Stimulated activated CD8-positive, alpha-beta memory T cell treated with anti-CD3 and anti-CD28 coated beads, Interleukin-4, amount 100 ng/mL, for 1 hour (primary cell): ENCODE measurements at places on chromosomes 16 and 17.

DNA sequence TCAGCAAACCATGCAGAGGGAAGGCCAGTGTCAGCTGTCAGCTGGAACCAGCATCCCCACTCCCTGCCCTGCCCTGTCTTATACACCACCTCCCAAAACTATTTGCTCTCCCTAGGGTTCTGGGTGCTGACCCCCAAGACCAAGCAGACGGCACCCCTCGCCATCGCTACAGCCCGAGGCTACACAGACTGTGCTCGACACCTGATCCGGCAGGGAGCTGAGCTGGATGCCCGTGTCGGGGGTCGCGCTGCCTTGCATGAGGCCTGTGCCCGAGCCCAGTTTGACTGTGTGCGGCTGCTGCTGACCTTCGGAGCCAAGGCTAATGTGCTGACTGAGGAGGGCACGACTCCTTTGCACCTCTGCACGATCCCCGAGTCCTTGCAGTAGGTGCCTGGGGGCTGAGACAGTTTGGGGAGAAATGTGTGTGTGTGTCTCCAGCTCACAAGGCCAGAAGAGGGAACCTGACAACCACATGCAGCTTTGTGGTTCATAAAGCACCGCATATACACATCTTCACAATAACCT, 1.5 kb downstream of the ASB16 start:
- no peak for DNase-seq

- DNase-seq, result peak; percentile 52
These were observed 393 bp upstream of the PSMB10 start for GRCh38 chr16:67936880-67937605.

DNA sequence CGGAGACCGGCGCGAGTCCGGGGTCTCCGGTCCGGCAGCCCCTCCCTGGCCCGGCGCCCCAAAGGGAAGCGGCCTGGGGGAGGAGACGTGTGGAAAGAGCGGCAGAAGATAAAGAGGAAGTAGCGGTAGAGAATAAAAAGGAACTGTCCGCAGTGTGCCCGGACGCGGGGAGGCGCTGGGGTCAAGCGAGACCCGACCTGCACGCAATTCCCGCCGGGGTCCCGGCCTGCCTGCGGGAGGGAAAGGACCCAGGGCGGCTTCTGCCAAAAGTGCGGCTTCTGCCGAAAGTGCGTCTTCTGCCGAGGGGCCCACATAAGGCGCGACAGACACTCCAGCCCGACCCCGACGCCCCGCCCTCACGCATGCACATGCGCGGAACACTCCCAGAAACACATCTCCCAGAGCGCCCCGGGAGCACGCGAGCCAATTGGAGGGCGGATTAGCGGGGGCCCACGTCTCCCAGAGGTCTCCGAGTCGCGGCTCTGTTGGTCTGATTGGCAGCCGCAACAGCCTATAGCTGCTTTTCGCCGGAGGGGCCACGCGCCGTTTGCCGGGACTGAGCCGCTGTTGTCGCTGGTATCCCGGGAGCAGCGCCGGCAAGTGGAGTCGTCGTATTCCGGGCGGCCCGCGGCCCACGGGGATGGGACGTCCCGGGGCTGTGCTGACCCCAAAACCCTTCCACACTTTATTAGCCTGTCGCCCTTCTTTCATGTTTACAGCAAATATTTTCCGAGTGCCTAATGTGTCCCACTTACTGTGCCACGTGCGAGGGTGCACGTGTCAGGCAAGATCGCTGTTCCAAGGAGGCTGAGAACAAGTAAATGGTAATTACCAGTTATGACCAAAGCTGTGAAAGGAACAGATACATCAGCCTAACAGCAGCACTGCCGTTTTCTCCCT, 8.0 kb upstream of the MEFV start:
- DNase-seq, result peak; percentile 95

- no peak for DNase-seq
These were observed 158.6 kb downstream of the PMP22 start for GRCh38 chr17:15106540-15106939.

DNA sequence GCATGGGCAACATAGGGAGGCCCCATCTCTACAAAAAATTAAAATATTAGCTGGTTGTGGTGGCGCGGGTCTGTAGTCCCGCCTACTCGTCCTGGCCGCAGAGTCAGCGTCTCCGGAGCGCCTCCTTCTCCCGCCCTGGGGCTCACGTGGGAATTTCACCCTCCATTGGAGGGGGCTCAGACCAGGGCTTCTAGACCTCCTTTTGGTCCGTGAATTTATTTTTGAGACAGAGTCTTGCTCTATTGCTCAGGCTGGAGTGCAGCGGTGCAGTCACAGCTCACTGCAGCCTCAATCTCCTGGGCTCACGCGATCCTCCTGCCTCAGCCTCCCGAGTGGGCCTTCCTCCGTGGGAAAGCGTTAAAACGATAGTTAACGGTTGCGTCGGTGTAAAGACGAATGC, 394 bp upstream of the NME4 start:
- DNase-seq, result no peak

GRCh38 chr17:12097326-12097725, 76.6 kb downstream of the MAP2K4 start:
- DNase-seq, result no peak

DNA sequence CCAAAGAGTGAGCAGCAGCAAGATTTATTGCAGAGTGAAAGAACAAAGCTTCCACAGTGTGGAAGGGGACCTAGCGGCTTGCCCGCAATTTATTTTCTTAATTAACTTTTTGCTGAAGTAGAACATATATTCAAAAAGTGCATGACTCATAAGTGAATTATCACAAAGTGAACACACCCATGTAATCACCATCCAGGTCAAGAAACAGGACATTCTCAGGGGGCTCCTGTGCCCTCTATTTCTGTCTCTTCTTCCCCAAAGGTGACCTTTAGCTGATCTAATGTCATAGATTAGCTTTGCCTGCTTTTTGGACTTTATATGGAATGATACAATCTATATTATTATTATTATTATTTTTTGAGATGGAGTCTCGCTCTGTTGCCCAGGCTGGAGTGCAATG, 19.9 kb downstream of the ERAL1 start:
- DNase-seq, result no peak

DNA sequence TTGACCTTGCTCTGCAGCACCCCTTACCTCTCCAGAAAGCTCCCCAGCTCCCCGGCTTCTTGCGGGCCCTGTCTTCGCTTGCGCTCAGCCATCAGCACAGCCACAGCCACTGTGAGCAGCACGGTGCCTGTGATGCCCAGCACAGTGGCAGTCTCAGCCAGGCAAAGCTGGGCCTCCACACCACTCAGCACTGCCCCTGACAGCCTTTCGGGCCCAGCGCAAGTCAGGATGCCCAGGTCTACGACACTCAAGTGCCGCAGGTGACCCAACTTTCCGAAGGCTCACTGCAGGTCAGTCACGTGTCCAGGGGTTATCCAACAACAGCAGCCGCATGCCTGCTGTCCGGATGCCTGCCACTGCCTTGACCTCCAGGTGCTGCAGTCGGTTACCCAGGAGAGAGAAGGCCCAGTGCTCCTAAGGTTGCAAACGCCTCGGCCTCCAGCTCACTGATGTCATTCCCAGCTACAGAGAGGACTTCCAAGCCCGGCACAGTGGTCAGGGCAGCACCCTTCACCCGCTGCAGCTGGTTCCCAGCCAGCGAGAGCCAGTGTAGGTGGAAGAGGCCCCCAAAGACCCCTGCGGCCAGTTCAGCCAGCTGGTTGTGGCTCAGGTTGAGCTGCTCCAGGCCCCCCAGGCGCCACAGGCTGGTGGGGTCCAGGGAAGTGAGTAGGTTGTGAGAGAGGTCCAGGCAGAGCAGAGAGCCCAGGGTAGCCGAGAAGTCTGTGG, 8.9 kb upstream of the TMEM101 start:
- DNase-seq, result no peak

- DNase-seq, result no peak
These were observed 12.5 kb downstream of the CAPN15 start for GRCh38 chr16:539901-540530.

DNA sequence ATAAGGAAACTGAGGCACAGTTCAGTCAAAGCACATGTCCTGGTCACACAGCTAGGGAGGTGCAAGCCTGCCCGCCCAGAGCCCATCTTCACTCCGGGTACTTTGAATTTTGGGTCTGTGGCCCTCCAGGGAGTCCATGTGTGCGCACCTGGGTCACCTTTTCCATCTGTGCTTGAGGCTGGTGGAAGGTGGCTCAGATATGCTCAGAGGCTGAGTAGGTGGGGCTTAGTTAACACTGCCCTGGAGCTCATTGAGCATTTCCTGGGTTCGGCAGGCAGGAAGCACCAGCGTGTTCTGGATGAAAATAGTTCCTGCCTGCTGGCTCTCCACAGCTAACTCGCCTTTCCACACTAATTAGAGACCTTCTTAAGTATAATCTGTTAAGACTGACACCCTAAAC, 19.2 kb downstream of the FAM234A start:
- DNase-seq, result no peak

- no peak for DNase-seq
These were observed 101.4 kb downstream of the KATNIP start for GRCh38 chr16:27651301-27651700.

- DNase-seq, result no peak
These were observed 3.0 kb upstream of the MTMR4 start for GRCh38 chr17:58517378-58517927.

- DNase-seq, result no peak
These were observed 23.5 kb downstream of the LGALS3BP start for GRCh38 chr17:78956254-78956653.

DNA sequence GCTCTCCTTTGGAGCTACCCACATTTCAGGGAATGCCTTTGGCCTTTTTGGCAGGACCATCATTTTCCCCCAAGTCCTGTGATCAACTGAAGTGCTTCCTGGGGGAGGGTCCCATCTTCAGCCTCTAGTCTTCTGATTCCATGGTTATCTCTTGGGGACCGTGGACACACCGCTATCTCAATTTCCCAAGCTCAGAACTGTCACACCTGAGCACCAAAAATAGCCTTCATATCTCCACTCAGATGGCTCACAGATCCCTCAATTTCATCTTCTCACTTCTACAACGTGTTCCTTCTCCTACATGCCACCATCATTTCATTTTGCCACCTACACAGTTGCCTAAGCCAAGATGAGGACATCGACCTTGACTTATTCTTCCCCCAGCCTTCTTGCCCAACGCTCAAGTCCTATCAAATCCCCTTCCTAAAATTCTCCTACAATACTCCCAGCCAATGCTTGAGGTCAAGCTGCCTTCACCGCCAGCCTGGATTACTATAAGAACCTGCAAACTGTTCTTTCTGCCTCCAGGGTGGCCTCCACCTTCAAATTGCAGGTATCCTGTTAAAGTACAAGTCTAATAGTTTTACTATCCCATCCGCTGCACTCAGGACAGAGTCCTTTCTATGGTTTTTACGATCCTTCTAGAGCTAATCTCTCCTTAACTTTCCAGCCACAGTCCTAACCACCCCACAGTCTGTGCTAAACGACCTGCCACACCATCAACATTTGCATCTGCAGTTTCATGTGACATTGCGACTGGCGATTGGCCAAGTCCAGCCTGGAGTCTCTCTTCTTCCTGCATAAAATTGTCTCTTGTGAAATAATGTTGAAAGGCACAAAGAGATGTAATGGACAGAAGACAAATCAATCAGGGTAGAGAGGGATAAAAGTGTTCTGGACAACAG, 6.2 kb downstream of the ATP6V0D1 start:
- no peak for DNase-seq

GRCh38 chr16:19152042-19152441, 16.0 kb upstream of the SYT17 start:
- DNase-seq, result no peak
